ENCODE measurements at places on chromosomes 6 and 20. TPM values are rescaled to one million over a fixed set of nuclear protein-coding genes. Genes with fewer than 3 reads are reported as not detected.

Gene PBOV1
- total RNA-seq = not detected

Gene ENPP5
- total RNA-seq = 7.3 TPM

Gene BLTP3A
- total RNA-seq = 12.9 TPM

Gene PGBD1
- 3.1 TPM for total RNA-seq

Gene SLC26A8
- total RNA-seq = 0.52 TPM

Gene HECA
- total RNA-seq = 48.9 TPM

Gene ELOVL5
- 80.4 TPM for total RNA-seq

Gene MAFB
- 37.3 TPM for total RNA-seq

Gene ACOT8
- total RNA-seq = 23.5 TPM

Gene PACRG
- 1.5 TPM for total RNA-seq

Gene EYA2
- 1.8 TPM for total RNA-seq

Gene ELOVL4
- total RNA-seq = 0.17 TPM

Gene TP53TG5
- not detected for total RNA-seq

Gene LHFPL5
- not detected for total RNA-seq

Gene GSTA4
- total RNA-seq = 72.4 TPM

Gene GPX6
- total RNA-seq = not detected

Gene BTN1A1
- total RNA-seq = not detected

Gene TPBG
- total RNA-seq = 12.4 TPM

Gene LIME1
- total RNA-seq = 7.8 TPM

Gene PCSK2
- total RNA-seq = 17.7 TPM

Gene FUT9
- not detected for total RNA-seq

Gene CFB
- total RNA-seq = 74.9 TPM

Gene CCN6
- total RNA-seq = not detected

Gene LAMA5
- total RNA-seq = 279 TPM

Gene SNX3
- 179 TPM for total RNA-seq

Gene RNF39
- 2.4 TPM for total RNA-seq

Gene ASIP
- total RNA-seq = not detected

Gene LRRC1
- 22.3 TPM for total RNA-seq

Gene NEURL2
- 2.8 TPM for total RNA-seq

Gene AVP
- not detected for total RNA-seq

Gene ABT1
- 14.4 TPM for total RNA-seq

Gene OR2J3
- total RNA-seq = not detected

Gene CCR6
- 1.4 TPM for total RNA-seq

Gene DAAM2
- total RNA-seq = 34.6 TPM

Gene RIMS4
- total RNA-seq = 3.2 TPM

Gene SLC22A16
- total RNA-seq = 0.87 TPM

Gene HMGN4
- total RNA-seq = 45.8 TPM

Gene TXNDC5
- 107 TPM for total RNA-seq

Gene RBPJL
- not detected for total RNA-seq

Gene TNFRSF6B
- 14.4 TPM for total RNA-seq

Gene EFCAB8
- total RNA-seq = 0.72 TPM

Gene TFAP2C
- 5.2 TPM for total RNA-seq

Gene CST4
- not detected for total RNA-seq

Gene SLC17A1
- total RNA-seq = not detected

Gene IL17F
- not detected for total RNA-seq

Gene GPLD1
- 3.1 TPM for total RNA-seq

Gene DNPH1
- total RNA-seq = 27.6 TPM

Gene OTOR
- not detected for total RNA-seq

Gene IP6K3
- total RNA-seq = 4.6 TPM

Gene NHSL1
- 69.5 TPM for total RNA-seq

Gene DDRGK1
- total RNA-seq = 108 TPM

Gene IL20RA
- total RNA-seq = 13.3 TPM

Gene PRDM13
- total RNA-seq = not detected

Gene DEFB132
- total RNA-seq = not detected

Gene TMEM244
- total RNA-seq = not detected

All from upper lobe of right lung (tissue), 1 donor.